Omental fat pad (tissue), 4 donors: ENCODE measurements at places on chromosomes 2 and 18.
A peak's percentile ranks its signal among the peaks of the same experiment; 100 is the strongest.

GRCh38 chr2:171723716-171724683 lies 36.7 kb downstream of the DYNC1I2 start:
- DNase-seq: no peak

DNA sequence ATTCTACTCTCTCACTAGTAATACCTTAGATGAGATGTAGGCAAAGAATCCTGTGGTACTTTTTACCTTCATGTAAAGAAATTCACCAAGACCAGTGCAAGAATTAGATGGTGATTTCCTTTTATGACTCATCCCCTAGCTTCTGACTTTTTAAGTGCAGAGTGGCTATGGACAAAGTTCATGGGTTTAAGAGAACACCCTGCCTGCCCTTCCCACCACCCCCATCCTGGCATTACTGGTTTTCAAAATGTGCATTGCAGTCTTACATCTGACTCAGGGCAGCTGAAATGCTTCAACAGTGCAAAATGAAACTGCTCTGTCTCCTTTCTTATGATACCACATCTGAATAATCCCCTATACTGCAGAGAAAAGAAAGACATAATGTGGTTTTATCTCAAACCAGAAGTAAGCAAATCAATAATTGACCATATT lies 22.6 kb downstream of the MAIP1 start:
- DNase-seq: no peak

GRCh38 chr2:167271932-167272331 lies 383.7 kb downstream of the XIRP2 start:
- DNase-seq: no peak

GRCh38 chr18:13435586-13436333 lies 217.2 kb downstream of the LDLRAD4 start:
- no peak for DNase-seq

DNA sequence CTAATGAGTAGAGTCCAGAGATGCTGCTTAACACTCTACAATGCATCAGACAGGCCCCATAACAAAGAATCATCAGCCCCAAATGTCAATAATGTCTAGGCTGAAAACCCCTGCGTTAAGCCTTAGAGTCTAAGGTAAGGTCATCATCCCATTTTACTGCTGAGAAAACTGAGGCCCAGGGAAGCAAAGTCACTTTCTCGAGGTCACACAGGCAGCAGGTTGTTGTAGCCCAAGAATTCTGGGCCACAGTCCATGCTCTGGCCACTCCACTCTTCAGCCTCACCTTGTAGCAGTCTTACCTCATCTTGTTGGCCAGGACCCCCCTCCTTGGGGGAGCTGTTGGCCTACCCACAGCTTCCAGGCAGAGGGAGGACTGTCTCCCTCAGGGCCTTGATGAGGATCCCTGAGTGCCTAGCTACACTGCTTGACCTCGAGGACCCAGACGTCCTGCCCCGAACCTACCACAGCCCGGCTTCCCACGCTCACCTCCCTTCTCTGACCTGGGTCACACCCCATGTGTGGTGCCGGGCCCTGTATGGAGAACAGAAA lies 54.4 kb downstream of the SMAD7 start:
- no peak for DNase-seq

DNA sequence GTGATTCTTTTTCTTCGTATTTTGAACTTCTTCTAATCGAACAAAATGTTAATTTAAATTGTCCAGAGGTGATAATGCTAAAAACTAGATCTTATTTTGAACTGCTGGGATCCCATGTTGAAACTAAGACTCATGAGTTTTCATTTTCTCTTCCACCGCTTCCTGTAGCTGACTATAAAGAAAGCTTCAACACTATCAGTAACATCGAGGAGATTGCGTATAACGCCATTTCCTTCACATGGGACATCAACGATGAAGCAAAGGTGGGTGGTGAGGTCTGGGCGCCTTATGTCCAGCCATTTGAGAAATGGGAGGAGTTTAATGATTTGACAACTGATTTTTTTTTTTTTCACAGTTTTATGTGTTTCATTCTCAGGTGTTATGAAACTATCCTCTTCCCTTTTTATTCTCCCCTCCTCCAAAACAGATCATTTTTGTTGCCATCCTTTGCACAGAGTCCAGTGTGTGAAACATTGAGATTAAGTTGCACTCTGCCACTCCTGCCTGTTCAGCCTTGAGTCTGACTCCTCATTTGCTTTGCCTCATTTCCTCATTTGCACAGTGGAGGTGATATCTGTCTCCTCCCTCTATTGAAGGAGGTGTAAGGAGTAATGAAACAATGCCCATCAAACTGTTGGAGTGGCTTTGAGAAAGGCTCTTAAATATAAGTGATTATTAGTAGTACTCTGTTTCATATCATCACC lies 13.8 kb downstream of the GRHL1 start:
- no peak for DNase-seq

DNA sequence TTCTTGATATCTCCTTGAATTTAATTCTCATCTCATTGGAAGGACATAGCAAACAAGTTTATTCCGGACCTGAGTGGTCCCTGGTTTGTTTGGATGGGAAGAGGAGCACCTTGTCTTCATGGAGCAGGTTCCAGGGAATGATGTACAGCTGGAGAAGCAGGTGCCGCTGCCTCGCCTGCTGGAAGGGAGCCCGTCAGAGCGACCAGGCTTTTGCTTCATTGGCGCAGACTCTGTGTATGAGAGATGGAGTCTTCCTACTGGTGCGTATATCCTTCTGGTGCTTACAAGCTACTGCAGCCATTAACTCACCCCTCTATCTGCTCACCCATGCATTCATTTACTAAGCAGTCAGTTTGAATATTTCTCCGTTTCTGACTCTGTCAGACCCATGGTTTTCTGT lies 11.6 kb upstream of the ALLC start:
- DNase-seq: no peak

GRCh38 chr2:234491897-234492296 lies 5.0 kb downstream of the ARL4C start:
- DNase-seq: no peak

DNA sequence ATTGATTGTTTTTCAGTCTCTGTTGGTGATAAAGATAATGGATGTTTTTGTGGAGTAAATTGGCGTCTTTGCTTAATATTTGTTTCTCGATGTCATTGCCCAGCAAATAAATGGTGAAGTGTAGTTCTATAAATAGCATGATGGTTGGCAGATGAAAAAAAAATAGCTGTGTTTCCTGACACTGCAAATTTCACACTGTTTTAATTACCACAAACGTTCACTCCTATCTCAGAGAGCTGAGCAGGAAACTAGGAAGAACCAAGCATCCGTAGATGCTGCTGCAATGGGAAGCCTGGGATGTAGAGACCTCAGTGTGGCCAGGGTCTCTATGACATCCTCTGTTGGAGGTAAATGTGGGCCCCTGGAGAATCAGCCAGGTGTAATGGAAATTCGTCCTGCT lies 183.2 kb downstream of the CYRIA start:
- no peak for DNase-seq

DNA sequence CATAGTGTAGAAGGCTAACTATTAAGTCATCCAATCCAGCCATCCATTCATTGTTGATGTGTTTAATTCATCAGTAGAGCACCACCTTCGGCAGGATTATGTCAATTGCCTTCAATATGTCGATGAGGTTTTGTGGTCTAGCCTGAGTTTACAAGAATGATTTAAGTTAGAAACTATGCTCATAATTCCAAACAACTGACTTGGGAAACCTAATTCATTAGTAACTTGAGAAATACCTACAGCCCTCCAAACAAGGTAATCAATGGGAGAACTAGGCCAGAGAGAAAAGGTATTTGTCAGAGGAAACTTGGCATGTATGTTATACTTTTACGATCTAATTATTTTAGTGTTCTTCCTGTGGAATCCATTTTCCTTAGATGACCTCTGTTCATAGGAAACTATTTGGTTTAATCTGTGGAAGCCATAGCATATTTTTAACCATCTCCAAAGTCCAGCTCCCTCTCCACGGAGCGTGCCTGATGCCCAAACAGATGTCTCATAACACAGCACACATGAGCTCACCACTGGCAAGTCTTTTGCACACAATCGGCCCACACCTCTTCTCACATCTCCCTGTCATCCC lies 148.5 kb downstream of the GFPT1 start:
- DNase-seq: no peak

GRCh38 chr18:76505614-76506013 lies 10.6 kb upstream of the ZNF516 start:
- no peak for DNase-seq

GRCh38 chr2:36376319-36376765 lies 20.8 kb downstream of the CRIM1 start:
- DNase-seq: peak; percentile 74

DNA sequence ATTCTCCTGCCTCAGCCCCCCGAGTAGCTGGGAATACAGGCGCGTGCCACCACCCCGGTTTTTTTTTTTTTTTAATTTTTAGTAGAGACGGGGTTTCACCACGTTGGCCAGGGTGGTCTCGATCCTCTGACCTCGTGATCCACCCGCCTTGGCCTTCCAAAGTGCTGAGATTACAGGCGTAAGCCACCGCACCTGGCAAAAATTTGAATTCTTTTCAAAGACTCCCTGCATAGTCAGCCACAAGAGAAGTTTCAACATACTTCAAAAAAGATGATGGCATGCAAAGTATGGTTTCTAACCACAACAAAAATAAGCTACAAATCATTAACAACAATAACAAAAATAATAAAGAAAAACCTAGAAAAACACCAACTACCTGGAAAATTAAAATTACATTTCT lies 22.0 kb downstream of the HYCC2 start:
- DNase-seq: no peak

DNA sequence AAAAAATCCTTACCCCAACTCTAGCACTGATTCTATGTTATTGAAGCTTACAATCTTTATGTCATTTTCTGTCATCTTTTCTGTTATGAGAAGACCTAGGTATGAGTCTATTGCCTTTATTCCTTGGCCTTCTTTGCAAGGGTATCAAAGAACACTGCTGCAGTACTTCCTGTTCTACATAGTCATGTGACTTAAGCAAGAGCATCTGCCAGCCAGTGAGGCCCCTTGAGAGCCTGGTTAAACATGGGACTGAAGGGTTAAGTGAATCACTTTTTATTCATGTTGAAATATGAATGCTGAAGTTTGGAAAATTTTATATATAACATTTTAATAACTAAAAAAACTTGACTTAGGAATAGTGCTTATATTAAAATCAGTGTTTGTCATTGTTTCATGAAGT lies 844 bp upstream of the CPS1 start:
- DNase-seq: no peak

DNA sequence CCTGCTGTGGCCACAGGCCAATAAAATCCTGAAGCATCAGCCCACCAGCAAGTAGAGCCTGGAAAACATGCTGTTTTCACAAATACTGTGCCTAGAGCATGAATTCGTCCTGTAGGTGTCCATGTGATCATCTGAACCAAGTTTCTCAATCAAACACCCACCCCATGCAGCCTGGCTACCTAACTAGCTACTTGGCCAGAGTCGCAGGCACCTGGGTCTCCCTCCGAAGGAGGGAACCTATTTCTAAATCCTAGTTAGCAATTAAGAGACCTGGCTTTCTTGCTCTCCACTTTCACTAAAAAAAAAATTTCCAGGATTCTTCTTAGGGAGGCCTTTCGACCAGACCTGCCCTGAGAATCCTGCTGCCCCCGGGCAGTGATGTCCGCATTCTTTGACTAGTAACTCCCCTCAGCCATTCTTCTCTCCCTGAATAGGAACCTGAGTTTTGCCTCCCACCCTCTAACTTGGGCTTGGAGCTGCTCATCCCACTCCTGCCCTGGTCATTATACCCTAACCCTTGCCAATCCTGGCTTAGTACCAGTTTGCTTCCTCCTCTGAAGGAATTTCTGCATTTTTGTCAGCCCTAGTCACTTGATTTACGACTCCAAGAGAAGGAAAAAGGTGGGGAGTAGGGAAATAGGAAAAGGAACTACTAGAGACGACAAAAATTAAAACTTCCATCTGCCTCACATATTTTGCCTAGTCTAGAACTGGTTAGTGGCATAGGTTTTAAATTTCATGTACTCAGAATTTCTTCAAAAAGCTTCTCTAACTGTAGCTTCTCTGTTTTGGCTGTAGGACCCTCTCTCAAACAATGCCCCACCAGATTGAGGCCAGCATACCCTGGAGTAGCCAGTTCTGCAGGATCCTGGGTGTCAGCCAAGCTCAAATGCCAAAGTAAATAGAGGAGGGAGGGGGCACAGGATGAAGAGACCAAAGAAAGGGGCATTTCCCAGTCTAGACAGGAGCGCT lies 25.4 kb upstream of the TANK start:
- no peak for DNase-seq

DNA sequence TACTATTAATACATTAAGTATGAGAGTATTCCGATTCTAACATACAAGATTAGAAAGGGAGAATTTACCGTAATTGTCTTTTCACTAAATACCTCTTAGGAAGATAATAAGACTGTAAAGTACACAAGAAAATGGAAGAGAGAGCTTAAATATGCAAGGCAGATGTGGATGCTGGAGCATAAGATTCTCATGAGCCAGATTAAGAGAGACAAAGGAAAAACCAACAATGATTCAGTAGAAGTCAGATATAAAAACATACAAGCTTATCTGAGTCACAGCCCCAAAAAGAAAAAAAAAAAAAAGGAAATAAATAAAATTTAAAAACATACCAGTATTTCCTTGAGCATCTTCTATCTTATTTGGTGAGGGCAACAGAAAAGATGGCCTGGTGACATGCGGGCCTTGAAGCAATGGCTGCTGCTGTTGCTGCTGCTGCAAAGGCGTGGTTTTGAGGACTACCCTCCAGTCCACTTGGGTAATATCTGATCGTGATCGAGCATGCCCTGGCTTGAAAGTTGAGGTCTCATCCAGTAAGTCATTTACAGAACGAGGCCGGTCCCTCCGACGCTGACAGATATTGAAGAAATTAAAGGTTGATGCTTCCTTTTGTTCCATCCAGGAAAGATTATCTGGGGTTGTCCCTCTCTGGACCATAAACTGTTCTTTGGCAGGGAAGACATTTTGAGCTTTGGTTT lies 24.5 kb downstream of the PLEKHM3 start:
- no peak for DNase-seq

- no peak for DNase-seq
Observed at GRCh38 chr18:48345596-48345995, 63.6 kb downstream of the ZBTB7C start.

- no peak for DNase-seq
Observed at GRCh38 chr2:50611351-50611871, 420.5 kb downstream of the NRXN1 start.

GRCh38 chr2:64899081-64899865 lies 89.9 kb upstream of the SLC1A4 start:
- DNase-seq: no peak

DNA sequence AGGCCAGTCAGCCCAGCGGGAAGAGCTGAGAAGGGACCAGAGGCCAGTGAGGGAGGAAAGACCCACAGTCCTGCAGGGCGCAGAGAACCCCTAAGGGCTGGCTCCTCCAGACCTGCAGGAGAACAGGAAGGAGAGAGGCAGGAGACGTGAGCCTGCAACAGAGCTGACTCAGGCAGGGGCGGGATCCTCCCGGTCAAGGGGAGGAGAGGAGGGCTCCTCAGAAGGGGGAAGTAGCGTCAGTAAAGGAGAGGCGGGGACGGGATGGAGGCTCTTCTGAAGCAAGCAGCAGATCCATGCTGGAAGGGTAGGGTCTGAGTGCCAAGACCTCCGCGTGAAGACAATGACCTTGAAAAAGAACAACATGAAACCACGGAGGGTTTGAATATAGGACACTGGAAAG lies 50.8 kb downstream of the TRABD2A start:
- DNase-seq: no peak
